NCI-H2171 treated with DMSO at 0.1 percent for 48 hours (cell line): ENCODE measurements at places on chromosomes 5 and 9.

- no peak for DNase-seq
These were observed 6.7 kb downstream of the OR1K1 start for GRCh38 chr9:122806661-122807060.

DNA sequence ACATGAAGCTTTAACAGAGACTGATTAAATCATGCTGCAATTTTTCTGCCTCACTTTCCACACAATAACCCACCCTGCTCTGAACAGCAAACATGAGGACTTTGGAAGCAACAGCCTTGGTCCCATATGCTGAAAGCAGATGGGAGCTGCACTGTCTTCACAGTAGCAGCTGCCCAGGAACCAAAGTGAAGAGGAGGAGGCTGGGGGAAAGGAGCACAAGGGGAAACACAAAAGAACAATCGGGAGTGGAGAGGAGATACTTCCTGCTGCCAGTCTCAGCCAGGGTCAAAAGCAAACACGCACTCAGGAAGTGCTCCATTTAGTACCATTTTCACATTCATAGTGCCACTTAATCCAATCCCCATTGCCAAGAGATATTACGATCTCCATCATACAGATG lies 183.3 kb upstream of the PUM3 start:
- peak; percentile 97 for DNase-seq

DNA sequence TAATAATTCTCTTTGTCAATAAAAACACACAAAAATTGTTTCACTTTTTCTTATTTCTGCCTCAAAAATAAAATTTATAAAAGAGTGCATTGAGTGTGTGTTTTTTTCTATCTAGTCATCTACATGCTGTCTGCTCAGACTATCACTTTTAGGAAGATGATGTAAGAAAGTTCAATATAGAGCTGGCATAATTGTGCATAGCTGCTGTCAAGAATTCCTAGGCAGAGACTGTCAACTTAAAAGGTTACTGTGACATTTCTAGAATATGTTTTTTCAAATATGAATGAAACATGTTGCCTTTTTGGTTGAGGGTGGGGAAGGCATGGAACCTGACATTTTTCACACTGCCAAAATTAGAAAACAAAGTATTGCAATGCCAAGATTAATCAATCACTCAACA lies 172.3 kb downstream of the CDH10 start:
- DNase-seq, result no peak

DNA sequence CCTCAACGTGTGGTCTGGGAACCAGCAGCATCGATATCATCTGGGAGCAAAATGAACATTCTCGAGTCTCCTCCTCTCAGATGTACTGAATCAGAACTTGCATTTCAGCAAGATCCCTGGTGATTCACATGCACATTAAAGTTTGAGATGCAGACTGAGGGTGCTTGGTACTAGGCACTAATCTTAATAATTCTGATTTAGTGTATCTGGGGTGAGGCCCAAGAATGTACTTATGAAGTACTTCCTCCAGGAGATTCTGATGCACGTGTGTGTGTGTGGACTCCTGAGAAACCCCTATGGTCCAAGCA lies 56.2 kb upstream of the EQTN start:
- no peak for DNase-seq

- DNase-seq, result no peak
These were observed 212.0 kb downstream of the RAB3C start for GRCh38 chr5:58794875-58795274.

- DNase-seq, result no peak
These were observed 243.0 kb downstream of the ICE1 start for GRCh38 chr5:5665225-5666075.

- no peak for DNase-seq
These were observed 2.0 kb downstream of the C7 start for GRCh38 chr5:40911266-40911665.

GRCh38 chr5:99334936-99335335 lies 406.1 kb upstream of the CHD1 start:
- DNase-seq, result no peak

GRCh38 chr5:107809201-107810034 lies 138.7 kb upstream of the EFNA5 start:
- DNase-seq, result peak; percentile 54

GRCh38 chr5:82358457-82358856 lies 80.3 kb upstream of the RPS23 start:
- no peak for DNase-seq

DNA sequence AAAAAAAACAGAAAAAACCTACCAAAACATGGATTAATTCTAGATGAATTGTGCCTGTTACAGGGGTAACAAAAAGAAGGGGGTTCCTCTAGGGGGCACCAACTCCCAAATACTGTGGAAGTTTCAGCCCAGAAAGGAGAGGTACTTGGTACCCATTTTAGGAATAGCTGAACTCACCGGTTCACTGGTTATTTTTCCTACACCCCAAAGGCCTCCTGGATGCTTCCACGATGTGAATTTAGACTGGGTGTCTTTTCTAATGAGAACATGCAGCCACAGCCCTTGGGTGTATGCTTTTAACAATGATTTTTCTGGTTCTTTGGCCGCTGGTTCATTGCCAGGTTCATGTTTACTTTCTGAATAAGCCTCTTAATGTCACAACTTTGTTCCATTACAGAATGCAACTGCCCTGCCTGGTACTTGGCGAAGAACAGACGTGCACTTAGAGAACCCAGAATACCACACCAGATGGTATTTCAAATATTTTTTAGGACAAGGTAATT lies 46.7 kb downstream of the GARNL3 start:
- peak; percentile 98 for DNase-seq

DNA sequence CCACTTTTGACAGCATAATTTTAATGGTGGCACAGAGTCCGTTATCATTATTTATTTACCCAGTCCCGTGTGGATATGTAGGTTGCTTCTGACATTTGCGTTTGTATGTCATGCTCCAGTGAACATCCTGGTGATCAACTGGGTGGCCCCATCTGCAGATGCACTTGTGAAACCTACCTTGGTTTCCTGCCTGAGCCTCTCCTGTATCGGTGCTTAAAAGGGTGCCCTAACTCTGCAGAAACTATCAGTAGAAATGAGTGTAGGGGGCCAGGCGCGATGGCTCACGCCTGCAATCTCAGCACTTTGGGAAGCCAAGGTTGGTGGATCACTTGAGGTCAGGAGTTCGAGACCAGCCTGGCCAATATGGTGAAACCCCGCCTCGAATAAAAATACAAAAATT lies 92.1 kb upstream of the IER5L start:
- DNase-seq, result no peak

GRCh38 chr9:463455-464171 lies 248.9 kb downstream of the DOCK8 start:
- DNase-seq, result no peak

DNA sequence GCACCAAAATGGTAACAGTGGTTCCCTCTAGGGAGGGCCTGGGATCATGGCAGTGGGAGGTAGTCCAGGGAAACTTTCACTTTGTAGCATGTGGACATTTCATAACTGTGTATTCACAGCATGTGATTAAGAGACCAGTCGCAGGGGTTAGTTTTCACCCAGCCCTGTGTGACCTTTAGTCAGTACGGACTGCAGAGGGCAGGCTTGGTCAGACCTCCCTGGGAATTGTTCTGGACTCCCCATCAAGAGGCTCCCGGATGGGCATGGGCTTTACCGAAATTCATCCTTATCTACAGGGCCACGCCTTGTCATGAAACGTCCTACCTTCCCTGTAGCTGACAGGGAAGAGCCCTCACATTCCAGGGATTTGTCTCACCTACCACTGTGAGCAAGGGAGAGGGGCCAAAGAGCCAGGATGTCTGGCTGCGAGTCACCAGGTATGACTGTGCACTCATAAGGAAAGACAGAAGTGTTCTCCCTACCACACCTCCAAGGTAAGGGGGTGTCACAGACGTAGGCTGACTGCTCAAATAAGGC lies 19.9 kb downstream of the GPX3 start:
- no peak for DNase-seq

DNA sequence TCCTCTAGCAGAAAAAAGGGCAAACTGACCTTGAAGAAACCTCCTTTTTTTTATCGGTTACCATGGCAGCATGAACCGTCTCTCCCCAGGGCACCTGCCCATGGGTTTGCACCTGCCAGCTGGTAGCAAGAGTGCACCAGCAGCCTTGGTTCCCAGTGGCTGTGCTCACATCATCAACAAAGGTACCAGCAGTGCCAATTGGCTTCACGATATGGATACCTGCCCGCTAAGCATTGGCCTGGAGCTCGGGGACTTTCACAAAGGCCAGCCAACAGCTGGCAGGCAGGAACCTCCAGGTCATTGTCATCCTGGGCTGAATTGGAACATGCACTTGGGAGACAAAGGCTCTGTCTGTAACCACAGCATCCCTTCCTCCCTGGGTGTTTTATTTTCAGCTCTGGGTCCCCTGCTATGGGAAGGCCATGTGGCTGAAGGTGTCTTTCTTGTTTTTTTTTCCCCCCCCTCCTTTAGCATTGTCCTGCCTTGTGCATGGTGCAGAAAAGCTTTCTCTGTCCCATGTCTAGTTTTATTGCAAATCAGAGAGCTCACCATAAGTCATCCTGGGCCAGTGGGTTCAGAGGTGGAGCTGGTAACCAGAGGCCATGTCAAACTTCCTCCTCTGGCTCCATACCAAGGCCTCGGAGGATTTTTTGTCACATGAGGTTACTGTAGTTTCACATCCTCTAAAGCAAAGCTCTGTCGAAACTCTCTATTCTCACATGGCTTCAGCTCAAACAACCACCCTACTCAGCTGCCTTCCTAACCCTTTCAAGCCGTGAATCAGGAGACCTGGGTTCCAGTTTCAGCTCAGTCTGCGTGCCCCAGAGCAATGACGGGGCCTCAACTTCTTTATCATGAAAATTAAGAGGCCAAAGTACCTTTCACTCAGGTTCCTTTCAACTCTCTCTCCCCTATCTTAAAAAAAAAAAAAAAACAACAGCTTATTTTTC lies 145.5 kb upstream of the MAP3K1 start:
- DNase-seq, result peak; percentile 63

GRCh38 chr9:30851600-30851999 lies 1532.8 kb upstream of the ACO1 start:
- no peak for DNase-seq

- no peak for DNase-seq
These were observed 158.5 kb downstream of the SLIT3 start for GRCh38 chr5:169142264-169142970.

DNA sequence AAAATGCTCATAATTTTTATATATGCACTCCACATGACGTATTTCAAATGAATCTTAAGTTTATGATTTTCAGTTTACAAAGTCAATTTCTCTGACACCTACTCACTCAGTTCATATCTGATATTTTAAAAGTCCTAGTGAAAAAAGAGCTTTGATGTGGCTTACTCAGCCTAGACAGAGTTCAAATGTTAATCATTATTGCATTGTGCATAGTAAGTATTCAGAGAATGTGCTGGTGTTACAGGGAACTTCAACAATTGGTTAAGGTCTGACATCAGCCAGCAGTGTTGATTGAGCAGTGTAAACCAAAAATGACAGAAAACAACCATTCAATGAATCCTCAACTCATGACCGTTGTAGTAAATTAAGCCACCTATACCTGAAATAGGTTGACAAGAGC lies 147.2 kb upstream of the LHFPL2 start:
- no peak for DNase-seq

- peak; percentile 21 for DNase-seq
These were observed 101.0 kb downstream of the TMEM232 start for GRCh38 chr5:110625376-110625999.

- no peak for DNase-seq
These were observed 248.1 kb upstream of the NREP start for GRCh38 chr5:112004867-112005622.

DNA sequence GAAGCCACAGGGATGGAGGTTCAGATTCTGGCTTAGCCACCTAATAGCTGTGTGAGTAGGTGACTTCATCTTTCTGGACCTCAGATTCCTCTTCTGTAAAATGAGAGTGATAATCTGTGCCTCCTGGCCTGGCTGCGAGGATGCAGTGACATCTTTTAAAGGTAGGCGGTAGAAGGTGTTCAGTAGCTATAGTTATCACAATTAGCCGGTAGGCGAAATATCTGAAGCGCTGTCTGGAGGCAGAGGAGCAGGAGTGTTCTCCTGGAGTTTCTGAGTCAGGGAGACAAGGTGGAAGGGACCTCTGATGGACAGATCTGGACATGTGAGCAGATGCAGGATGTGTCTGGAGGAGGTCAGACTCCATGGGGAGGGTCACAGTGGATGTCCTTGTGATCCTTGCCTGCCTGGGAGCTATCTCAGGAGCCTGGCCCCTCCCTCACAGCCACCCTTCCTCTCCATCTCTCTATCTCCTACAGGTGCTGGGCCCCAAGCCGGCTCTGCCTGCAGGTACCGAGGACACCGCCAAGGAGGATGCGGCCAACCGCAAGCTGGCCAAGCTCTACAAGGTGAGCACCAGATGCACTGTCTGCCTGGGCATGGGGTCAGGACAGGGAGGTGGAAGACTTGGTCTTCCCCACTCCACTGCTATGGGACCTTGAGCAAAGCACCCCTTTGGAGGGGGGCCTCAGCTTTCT lies 45.6 kb downstream of the GSN start:
- no peak for DNase-seq

GRCh38 chr5:95718203-95718602 lies 12.9 kb upstream of the RHOBTB3 start:
- DNase-seq, result no peak

- DNase-seq, result no peak
These were observed 29.5 kb upstream of the ARHGAP26 start for GRCh38 chr5:142740474-142741242.

DNA sequence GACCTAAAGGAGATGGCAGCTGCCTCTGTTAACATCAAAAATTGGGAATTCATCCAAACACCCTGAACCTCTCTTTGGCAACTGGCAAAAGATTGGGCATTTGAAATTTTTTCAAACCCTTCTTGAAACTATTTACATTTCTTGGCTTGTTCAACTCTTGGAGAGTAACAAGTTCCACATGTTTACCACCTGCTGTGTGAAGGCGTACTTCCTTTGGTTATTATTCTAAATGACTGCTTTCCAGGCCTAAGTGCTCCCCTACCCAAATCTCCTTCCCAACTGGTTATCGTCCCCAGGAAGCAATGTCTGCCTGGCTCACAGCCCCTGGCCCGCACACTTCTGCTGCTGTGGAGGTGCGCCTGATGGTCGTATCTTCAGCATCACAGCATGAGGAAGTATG lies 422.7 kb downstream of the DMAC1 start:
- no peak for DNase-seq

GRCh38 chr5:59777028-59777427 lies 116.5 kb downstream of the PDE4D start:
- no peak for DNase-seq

- DNase-seq, result peak; percentile 56
These were observed 10.5 kb upstream of the GALNT10 start for GRCh38 chr5:154179846-154180710.

GRCh38 chr5:11793396-11793795 lies 110.8 kb downstream of the CTNND2 start:
- no peak for DNase-seq

GRCh38 chr9:129720181-129720864 lies 32.5 kb downstream of the PTGES start:
- no peak for DNase-seq
